Left colon (tissue), 2 donors: ENCODE measurements at places on chromosomes 13 and 19. TPM values are rescaled to one million over a fixed set of nuclear protein-coding genes. Genes with fewer than 3 reads are reported as not detected.

GRCh38 chr13:24214528-24214927 is 54.0 kb downstream of the SPATA13 start:
- DNase-seq = no peak

DNA sequence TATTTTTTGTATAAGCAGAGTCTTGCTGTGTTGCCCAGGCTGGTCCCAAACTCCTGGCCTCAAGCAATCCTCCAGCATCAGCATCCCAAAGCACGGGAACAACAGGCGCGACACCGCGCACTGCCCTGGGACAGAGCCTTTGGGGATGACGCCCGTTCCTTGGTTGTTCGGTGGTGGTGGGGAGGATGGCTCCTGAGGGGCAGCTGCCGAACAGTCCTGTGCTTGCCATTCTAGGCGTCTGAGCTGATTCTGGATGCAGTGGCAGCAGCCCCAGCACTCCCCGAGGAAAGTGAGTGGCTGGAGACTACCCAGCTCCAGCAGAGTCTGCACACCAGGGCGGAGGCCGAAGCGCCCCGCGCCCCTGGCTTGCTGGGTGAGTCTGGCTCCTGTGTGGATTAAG is 6.8 kb upstream of the ZNF135 start:
- no peak for DNase-seq

DNA sequence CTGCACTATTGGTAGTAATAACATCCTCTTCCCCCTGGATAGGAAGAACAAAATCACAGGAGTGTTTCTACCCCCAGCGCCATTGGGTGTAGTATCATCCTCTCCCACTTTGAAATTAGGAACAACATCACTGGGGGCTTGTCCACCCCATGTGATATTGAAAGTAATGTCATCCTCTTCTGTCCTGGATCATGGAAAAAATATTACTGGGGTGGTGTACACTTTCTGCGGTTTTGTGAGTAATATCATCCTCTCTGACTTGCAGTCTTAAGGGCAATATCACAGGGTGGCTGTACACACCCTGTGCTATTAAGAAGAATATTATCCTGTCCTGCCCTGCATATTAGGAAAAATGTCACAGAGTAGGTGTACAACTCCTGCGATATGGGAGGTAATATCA is 4.9 kb upstream of the RGCC start:
- no peak for DNase-seq

DNA sequence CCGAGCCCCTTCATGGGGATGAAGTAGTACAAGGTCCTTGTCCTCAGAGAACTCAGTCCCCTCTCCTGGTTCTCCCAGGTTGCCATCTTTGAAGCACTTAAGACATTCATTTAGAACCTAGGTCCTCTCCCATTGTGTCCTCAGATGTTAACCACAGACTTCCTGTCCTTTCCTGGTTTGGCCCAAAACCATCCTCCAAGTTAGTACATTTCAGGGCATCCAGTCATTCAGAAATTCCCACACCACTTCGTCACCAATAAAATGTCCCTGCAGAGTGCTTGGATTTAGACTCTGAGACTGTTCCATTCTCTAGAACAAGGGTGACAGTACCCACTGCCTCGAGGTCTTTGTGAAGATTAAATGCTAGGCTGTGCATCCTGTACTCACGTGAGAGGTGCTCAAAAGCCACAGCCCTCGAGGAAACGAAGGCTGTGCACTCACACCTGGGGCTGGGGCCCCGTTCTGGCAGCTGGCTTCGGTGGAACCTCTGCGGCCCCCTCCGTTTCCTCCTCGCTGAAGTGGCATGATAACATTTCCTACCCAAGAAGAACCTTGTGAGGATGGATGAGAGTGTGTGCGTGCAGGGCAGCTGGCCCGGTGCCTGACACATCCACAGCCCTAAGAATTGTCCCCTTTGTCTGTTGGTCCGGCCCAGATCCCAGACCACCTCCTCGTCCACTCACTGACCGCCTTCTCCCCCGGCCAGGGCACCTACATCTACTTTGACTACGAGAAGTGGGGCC is 4.7 kb downstream of the LENG1 start:
- no peak for DNase-seq

GRCh38 chr19:43779147-43779819 is 1.5 kb downstream of the KCNN4 start:
- DNase-seq = peak; percentile 79

DNA sequence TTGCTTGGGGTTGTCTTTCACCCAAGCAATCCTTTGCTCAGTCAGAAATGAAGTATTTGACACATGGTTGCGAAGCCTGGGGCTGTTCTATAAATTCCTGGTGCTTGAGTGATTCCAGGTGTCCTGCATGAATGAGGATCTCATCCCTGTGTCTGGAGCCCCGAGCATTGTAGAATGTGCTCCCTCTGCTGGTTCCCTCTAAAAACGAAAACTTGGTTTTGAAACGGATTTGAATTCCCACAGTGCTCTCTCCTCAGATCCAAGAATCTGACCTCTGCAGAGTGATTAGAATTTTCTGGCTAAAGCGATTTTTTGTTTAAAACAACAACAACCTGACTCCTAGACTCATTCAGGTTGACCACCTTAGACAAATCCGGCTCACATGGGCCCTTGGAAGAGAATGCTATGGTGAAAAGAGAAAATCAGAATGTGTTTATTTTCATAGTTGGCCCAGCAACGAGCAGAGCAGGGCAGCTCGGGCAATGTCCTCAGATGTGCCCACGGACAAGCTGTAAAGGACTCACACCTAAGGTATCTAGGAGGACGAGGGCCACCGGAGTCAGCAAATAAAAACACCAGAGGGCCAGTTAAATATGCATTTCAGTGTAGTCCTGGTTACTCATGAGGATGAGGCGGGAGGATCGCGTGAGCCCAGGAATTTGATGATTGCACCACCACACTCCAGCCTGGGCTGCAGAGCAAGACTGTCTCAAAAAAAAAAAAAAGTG is 8.7 kb upstream of the ATP12A start:
- DNase-seq = peak; percentile 33

DNA sequence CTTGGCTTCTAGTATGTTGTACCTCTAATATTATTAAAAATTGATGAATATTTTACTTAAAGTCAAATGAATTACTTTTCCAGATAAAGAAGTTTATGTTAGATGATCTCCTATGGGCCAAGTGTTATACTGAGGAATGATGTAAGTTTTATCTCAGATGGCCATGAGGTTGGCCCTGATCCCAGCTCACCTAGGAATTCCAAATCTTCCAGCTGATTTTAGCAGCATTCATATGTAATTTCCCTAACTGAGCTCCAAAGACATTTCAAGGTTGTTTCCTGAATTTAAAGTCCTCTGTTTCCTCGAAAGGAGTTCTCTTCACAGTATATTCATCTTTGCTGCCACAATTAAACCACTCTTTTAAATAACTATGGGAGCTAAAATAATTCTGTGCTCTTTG is 1670.4 kb upstream of the SPRY2 start:
- DNase-seq = no peak

- peak; percentile 14 for DNase-seq
These were observed 351.7 kb downstream of the SPRY2 start for GRCh38 chr13:79989217-79989661.

DNA sequence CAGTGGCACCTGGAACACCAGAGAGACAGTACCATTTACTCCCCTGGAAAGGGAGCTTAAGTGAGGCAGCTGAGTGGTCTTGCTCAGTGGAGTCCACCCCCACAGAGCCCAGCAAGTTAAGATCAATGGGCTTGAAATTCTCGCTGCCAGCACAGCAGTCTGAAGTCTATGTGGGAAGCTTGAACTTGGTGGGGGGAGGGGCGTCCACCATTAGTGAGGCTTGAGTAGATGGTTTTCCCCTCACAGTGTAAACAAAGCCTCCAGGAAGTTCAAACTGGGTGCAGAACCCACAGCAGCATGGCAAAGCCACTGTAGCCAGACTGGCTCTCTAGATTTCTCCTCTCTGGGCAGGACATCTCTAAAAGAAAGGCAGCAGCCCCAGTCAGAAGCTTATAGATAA is 30.3 kb upstream of the CEACAM4 start:
- no peak for DNase-seq

DNA sequence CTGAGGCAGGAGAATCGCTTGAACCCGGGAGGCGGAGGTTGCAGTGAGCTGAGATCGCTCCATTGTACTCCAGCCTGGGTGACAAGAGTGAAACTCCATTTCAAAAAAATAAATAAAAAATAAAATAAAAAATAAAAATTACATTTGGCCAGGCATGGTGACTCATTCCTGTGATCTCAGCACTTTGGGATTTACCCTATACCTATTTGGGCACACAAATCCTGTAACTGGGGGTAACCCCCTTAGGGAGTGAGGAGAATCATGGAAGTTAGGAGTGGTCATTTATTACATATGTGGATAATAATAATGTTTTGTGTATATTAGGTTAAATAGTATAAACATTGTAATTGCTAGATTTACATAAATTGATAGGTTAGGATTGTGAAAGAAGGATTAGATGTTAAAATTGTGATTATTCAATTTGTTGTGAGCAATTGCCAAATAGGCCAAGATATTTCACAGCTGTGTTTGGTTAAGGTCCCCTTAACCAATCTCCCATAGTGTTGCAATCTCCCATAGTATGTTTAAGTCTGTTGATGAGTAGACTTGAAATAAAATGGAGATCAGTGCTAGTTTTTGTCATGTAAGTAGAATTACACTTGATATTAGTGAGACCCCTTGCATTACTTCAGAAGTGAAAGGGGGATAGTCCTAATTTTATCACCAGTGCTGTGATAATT is 30.7 kb downstream of the ZNF844 start:
- no peak for DNase-seq

DNA sequence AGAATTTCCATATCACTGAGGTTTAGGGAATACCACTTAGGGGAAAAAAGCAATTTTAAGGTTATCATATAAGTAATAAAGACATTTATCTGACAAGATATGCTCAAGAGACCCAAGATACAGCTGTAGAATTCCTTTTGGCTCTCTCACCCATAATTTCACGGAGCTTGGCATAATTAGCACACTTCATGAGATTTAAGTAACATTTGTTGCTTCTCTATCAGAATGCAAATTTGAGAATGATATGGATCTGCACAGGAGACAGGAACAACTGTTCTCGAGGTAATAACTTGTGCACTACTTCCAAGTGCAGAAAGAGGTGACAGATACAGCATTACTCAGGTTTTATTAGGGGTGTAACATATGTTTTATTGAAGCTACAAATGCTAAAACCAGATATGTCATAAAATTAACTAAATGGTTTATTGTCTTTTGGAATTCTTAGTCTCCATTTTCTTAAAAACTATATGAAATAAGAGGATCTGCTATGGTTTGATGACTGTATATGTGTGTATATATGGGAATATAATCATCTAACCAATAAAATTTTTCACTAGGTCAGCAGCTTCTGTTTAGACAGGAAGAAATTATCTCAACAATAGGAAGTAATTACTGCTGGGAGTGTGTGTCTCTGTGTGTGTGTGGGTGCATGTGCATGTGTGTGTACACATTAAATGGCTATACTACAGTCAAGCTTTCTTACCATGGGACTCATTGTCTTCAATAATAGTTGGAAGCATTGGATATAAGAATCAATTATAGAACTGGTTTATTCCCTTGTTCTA is 401.3 kb downstream of the PCDH17 start:
- no peak for DNase-seq

Gene FCER2
- total RNA-seq = 0.27 TPM

Gene POU2F2
- 3.8 TPM for total RNA-seq

Gene ATP7B
- 18.5 TPM for total RNA-seq

Gene RASAL3
- 3.4 TPM for total RNA-seq

Gene FXYD7
- total RNA-seq = not detected

Gene KLF1
- not detected for total RNA-seq

Gene ZNF730
- total RNA-seq = 0.28 TPM

Gene ZNF610
- 0.79 TPM for total RNA-seq
